CD4-positive, alpha-beta T cell treated with Interferon alpha-2 for 1 hour (primary cell): ENCODE measurements at places on chromosomes 13 and 19.

- no peak for DNase-seq
These were observed 170.0 kb downstream of the LMO7 start for GRCh38 chr13:75806117-75806516.

GRCh38 chr19:28466107-28467045, 746.6 kb downstream of the UQCRFS1 start:
- DNase-seq = peak; percentile 50

DNA sequence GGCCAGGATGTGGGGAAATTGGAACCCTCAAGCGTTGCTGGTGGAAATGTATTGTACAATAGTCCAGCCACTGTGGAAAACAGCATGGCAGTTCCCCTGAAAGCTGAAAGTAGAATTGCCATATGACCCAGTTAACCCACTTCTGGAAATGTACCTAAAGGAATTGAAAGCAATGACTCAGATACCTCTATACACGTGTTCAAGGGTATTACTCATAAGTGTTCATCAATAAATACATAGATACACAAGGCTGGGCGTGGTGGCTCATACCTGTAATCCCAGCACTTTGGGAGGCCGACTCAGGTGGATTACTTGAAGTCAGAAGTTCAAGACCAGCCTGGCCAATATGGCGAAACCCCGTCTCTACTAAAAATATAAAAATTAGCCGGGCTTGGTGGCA, 71.9 kb upstream of the IRS2 start:
- no peak for DNase-seq

GRCh38 chr19:54905803-54906511, at the start of gene NCR1:
TSS of gene NCR1 (plus strand) at chr19:54906148. CDS start at chr19:54906188, 40 bp downstream.
- DNase-seq = peak; percentile 33

- no peak for DNase-seq
These were observed 44.3 kb downstream of the ZNF585A start for GRCh38 chr19:37127999-37128820.

DNA sequence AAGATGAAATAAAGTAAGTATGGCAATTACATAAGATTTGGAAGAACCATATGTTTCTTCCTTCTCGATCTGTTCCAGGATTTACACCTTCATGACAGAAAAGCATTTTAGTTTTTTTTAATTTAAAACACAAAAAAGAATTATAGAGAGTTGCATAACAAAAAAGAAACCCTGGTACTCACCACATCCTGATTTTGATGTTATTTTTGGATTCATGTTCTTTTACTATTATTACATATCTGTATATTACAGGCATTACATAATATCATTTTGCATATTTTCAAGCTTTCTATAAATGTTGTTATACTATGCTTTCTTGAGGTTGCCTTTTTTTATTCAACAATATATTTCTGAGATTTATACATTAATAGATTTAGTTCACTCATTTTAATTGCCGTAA, 6.7 kb upstream of the KATNAL1 start:
- no peak for DNase-seq

DNA sequence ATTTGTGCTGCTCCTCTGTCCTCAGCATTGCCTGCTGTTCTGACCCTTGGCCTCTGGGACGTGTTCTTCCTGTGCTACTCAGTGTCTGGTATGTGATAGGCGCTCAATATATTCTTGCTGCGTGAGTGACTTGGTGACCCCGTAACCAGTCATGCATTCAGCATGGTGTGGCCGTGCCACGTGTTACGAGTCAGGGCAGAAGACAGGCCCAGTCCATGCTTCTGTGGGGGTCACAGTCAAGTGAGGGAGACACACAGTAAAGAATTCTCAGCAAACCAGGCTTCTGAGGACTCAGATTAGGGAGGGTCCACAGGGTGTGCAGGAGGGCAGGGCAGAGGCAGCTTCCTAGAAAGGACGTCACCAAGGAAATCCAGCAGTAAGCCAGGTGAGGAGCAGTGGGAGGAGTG, 7.9 kb downstream of the PPP1R37 start:
- no peak for DNase-seq

- no peak for DNase-seq
These were observed 3.3 kb upstream of the IGFL2 start for GRCh38 chr19:46144756-46145155.

GRCh38 chr19:39428283-39429112, 7.3 kb downstream of the RPS16 start:
- peak; percentile 26 for DNase-seq
